RWPE2 (cell line): ENCODE measurements at places on chromosomes 11 and 22.
A peak's percentile ranks its signal among the peaks of the same experiment; 100 is the strongest.

DNA sequence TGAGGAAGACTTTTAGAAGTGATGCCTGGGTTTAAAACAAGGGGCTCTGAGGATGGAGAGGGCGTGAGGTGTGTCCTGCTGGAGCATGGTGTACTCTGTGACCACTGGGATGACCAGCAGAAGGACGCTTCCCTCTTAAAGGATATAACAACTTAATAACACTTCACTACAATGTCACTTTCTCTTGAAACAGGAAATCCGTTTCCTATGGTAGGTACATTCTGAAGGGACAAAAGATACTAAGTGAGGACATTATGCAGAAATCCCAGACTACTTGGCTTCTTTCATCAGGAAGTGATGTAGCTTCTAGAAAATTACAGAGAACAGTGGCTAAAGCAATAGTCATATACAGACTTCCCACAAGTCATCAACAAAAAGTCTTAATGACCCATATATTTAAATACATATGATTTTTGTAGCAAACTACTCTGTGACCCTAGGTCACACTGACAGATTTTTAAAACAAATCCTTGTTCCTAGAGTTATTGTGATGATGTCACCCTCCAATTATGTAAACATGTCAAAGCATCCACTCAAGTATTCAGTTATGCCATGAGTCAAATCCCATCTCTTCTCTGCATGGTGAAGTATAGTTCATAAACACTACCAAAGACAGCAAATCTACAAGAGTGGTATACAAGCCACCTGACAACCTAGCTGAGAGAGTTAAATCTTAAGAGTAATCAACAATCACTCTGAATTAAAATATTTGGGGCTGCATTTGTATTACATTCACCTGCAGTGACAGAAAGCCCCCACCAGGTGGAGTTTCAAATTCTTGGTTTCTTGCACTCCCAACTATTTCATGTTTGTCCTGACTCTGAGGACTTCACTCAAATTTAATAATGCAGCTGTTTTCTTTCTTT is 32.8 kb downstream of the PITPNB start:
- no peak for DNase-seq

- no peak for DNase-seq
Measured at GRCh38 chr11:1283091-1283511, 26.3 kb downstream of the TOLLIP start.

DNA sequence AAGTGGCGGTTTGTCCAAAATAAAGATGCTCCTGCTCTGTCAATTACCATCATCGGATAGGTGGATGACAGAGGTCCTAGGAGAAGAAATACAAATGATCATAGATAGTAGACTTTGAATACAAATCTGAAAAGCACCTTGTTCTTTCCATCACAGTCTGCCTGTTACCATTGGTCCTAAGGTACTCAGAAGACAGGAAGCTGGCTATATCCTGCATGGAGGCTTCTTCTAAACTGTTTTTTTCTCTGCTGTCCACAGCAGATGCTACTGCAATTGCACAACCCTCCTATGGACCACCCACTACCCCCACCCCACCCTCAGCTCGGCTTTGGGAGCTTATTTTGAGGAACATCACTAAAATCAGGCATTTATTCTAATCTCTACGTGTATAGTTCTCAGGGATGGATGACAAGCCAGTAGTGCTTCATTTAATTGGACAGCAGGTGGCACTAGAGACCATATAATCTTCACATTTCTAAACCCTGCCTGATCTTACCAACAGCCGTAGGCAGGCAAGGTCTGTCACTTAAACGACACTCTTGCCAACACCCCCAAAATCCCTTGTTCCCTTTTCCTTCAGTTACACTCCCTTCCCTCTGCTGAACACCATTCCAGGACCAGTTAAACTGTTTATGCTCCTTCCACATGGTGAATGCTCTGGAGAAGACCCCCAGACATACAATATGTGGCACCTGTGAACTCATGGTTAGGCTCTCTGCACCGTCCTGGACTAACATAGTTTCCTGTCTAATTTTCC is 6.6 kb upstream of the PTS start:
- DNase-seq, result no peak

DNA sequence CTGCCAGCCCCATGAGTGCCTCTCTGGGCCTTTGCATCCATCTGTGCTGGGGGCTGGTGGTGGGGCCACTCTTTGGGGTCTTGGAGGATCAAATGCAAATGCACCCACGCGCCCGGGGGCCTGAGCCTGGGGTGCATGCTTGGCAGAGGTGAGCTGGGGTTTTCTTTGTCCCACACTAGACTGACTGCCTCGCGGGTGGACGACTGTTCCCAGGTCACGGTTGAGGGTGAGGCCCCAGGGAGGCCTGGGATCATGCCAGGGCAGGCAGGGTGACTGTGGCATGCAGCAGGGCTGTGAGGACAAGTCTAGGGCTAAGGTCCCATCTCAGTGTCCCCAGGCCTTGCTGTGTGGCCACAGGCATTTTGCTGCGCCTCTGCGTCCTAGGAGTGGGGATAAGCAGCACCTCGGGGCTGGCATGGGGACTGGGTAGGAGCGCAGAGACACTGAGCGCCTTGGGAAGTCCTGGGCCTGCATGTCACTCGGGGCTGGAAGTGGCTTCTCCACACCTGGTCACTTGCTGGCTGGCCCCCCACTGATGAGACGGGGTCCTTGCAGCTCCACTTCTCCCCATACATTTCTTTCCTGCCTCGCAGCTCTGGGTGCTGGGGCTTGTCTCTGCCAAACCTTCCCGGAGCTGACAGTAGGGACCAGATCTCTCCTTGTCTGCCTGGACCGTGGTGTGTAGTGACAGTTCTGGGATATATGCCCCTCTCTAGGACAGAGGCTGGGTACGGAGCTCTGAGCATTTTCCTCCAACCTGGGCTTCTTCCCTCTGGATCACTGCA is 133.1 kb downstream of the CTTN start:
- peak; percentile 42 for DNase-seq

GRCh38 chr11:61004180-61004611 is 32.7 kb downstream of the CD6 start:
- no peak for DNase-seq

GRCh38 chr11:79691445-79691844 is 250.6 kb upstream of the TENM4 start:
- no peak for DNase-seq

DNA sequence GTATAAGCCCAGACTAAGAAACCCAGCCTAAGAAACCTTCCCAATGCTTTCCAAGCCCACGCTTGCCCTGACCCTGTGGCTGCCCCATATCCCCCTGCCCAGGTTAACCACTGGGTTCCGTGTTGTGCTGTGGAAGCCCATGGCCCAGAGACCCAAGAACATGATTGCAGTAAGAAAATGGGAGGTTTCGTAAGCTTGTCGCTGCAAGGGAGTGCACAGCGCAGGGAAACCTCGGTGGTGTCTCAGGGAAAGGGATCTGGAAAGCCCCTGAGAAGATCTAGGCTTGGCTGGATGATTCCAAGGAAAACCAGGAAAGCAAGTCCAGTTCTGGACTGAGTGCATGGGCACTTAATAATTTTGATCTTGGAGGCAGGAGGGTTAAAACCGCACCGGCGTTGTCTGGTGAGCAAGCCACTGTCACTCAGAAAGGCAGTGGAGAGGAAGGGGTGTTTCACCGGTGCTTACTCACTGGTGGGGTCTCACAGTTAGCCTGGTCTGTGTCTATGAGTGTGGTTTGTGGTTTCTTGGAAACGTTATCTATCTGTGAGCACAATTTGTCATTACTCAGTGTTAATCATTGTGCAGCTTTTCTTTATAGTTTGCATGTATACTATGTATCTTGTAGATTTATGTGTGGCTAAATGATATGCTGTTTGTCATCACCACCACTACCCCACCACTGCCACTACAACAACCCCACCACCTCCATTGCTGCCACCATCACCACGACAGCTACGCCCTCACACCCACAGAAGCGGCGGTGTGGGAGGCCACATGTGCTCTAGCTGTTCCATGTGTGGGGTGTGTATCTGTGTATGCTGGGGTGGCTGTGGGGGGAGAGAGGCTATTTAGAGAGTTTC is 53.3 kb upstream of the PRDM11 start:
- DNase-seq, result no peak

GRCh38 chr11:101717619-101718018 is 133.8 kb upstream of the TRPC6 start:
- no peak for DNase-seq

DNA sequence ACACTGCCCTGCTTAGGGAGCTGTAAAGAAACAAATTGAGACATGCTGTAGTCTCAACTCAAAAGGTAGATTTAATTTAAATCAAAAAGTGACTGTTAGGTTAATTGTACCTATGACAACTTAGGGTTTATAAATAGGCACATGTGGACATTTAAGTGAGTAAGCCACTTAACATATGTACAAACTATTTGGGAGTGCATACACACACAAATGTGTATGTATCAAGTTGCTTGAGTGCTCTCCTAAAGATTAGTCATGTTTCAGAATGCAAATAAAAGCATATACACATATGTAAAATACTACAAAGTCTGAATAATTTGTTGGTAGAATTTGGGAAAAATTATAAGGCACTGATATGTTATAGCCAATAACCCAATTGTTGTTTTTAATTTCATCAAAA is 1435.7 kb downstream of the LRRC4C start:
- DNase-seq, result no peak

GRCh38 chr11:121517996-121518395 is 65.2 kb upstream of the SORL1-AS1 start:
- no peak for DNase-seq

- DNase-seq, result no peak
Measured at GRCh38 chr11:8459711-8460399, 134.2 kb downstream of the STK33 start.

DNA sequence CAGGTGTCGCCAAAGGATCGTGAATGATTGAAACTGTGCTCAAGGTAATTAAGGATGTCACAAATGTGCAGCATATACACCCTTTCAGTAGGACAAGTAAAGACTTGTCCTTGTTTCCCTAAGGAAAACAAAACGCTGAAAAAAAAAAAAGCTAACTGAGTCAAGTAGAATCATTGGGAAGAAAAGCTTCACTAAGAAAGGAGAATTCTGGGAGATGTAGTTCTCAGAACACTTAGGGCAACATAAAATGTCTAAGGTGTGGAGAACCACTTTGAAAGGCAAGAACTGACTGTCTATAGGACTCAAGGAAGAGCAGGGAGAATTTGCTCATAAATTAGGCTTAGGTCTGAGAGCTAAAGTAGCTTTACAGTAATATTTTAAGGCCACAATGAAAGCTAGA is 2.9 kb upstream of the OR5T1 start:
- DNase-seq, result no peak

GRCh38 chr11:15956302-15956701 is 400.0 kb downstream of the SOX6 start:
- no peak for DNase-seq

- no peak for DNase-seq
Measured at GRCh38 chr11:76205252-76206076, 838 bp downstream of the WNT11 start.

DNA sequence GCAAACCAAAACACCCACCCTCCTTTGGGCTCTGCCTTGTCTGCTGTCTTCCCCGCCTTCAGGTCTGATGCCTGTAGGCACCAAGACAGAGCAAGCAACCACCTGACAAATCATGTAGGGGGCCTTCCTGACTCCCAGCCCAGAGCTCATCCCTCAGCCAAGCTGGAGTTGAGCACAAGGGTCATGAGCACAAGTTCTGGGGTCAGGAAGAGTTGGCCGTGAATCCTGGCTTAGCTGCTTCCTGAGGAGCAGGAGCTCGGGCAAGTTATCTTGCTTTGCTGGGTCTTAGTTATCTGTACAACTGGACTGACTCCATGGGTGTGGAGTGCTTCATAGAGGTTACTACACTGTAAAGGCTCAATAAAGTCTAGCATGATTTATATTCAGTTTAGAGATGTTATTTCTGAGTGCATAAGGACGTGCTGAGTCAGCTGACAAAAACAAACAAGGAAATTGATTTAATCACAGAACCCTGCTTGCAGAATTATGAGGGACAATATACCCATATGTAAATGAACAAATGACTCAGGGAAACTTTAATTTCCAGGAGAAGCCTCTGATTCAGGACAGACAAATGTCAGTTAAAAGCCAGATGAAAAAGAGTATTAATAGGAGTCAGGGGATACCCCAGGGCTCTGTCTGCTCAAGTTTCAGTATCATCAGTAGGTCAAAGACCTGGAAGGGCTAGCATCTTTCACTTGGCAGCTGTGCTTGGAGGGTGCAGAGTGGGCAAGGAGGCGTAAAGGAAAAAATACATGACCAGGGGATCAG is 15.0 kb upstream of the APOA1 start:
- no peak for DNase-seq

DNA sequence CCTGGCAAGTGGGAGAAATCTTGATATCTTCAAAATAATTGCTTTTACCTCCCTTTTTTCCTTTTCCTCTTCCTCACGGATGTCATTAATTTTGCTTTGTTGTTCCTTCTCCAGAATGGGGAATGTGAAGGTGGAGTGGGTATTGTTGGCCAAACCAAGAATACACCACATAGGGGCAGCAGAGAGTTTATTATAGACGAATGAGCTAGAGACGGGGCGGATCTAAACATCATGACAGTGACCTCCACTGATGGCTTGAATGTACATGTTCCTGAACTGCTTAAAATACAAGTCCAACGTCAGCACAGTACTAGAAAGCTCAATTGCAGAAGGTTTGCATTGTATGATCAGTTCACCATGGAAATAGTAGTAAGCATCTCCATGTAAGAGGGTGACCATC is 122.3 kb upstream of the SNX19 start:
- DNase-seq, result no peak

- DNase-seq, result no peak
Measured at GRCh38 chr22:24730864-24731263, 43.7 kb downstream of the PIWIL3 start.

- no peak for DNase-seq
Measured at GRCh38 chr22:24066865-24067264, 55.8 kb downstream of the CABIN1 start.

GRCh38 chr22:21942407-21943343 is 10.0 kb downstream of the PPM1F start:
- DNase-seq, result no peak

- no peak for DNase-seq
Measured at GRCh38 chr22:42879371-42880021, 22.4 kb upstream of the ARFGAP3 start.
